ENCODE measurements at places on chromosomes 13 and 19.

- DNase-seq = no peak
These were observed 59.2 kb downstream of the GJA3 start for GRCh38 chr13:20101467-20102316.

GRCh38 chr13:110490009-110490770, 71.3 kb downstream of the RAB20 start:
- no peak for DNase-seq

DNA sequence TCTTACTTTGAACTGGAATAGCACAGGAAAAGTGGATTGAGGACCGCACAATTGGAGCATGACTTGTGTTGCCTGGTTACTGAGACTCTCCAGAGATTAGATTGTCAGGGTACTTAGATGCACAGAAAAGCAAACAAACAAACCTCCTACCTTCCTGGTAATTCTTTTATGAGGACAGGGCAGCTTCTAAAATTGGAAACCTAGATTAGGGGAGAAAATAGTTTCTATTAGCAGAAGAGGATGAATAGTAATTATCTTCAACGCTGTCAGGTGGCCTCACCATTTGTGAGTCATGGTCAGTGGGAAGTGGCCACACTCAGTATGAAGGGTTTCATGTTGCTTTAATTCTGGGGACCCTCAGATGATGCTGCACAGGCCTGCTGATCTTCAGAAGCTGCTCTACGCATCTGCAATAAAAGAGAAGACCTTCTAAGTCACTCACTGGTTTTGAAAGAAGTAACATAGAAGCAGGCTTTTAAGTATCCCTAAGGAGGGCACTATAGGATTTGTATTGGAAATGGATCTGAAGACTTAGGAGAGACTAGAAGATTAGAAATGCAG, 106.8 kb downstream of the LACC1 start:
- no peak for DNase-seq

- no peak for DNase-seq
These were observed 21.6 kb upstream of the MATK start for GRCh38 chr19:3807574-3808354.
